Endodermal cell (in vitro differentiated cells): ENCODE measurements at places on chromosomes 4 and X. TPM values are rescaled to one million over a fixed set of nuclear protein-coding genes. Genes with fewer than 3 reads are reported as not detected.

DNA sequence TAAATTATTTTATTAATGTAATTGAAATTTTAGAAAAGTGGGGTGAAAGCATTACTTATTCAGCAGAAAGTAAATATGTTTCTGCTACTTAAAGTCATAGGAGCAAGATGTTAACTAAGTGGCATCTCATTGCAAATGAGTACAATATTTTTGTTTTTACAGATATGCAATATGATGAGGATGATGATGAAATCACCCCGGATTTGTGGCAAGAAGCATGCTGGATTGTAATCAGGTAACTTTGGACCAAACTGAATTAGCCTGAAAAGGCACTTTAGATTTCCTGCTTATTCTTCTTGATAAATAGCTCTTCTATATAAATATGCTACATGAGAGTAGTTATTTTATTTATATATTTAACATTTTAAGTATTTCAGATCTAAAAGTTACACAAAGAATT is 7.5 kb downstream of the POLR2B start:
- no peaks in the 10 kb centered on the region for H3K4me1 ChIP-seq
- H3K27me3 ChIP-seq, result no peaks in the 10 kb centered on the region
- no peak overlapping the region for H3K4me3 ChIP-seq
- peaks cover 50% of the 10 kb centered on the region for H3K36me3 ChIP-seq
- DNase-seq, result no peak
- no peak overlapping the region for H3K27ac ChIP-seq

- no peak for DNase-seq
- H3K36me3 ChIP-seq, result no peaks in the 10 kb centered on the region
- peaks cover 3% of the 10 kb centered on the region for H3K4me1 ChIP-seq
Observed at GRCh38 chr4:74545448-74545847, 100.5 kb downstream of the AREG start.

- no peak overlapping the region for H3K27ac ChIP-seq
- no peak for DNase-seq
- peaks cover 4% of the 10 kb centered on the region for H3K27me3 ChIP-seq
- no peaks in the 10 kb centered on the region for H3K36me3 ChIP-seq
- H3K4me3 ChIP-seq, result no peak overlapping the region
Observed at GRCh38 chr4:29009908-29010307, 1710.3 kb upstream of the PCDH7 start.

GRCh38 chr4:7430965-7431695 is 3.6 kb downstream of the PSAPL1 start:
- H3K27me3 ChIP-seq, result no peaks in the 10 kb centered on the region
- H3K36me3 ChIP-seq, result no peaks in the 10 kb centered on the region
- H3K4me3 ChIP-seq, result no peak overlapping the region
- H3K4me1 ChIP-seq, result peaks cover 4% of the 10 kb centered on the region

DNA sequence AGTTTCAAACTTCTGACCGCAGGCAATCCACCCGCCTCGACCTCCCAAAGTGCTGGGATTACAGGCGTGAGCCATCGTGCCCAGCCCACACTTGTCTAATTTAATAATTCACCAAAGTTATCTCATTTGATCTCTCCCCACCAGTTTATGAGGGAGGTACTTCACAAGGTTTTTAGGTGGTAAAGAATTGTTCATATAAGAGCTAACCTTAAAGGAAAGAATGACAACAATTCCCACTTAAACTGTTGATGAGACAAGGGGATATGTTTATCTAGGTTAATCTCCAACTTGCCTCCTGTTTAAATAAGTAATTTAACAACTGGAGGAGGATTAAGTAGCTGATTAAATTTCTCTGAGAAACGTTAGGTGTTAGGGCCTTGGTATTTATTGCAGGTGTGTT is 117.6 kb upstream of the CBLL2 start:
- H3K4me3 ChIP-seq, result no peak overlapping the region
- H3K4me1 ChIP-seq, result no peaks in the 10 kb centered on the region

DNA sequence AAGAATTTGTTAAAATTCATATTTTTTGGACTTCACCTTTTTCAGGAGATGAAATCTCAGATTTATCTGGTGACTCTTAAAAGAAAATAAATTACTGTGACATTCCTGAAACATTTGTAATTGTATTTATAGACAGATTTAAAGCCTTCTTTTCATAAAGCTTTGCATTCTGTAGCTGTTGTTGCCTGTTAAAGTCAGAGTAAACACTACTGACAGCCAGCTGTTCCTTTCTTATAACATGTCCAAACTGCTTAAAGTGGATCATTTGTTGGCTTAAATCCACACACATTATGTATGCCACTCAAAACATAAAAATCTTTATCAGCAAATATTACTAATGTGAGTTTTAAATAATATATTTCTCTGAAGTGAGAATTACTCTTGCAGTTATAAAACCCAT is 157.5 kb downstream of the TECRL start:
- no peaks in the 10 kb centered on the region for H3K27me3 ChIP-seq
- H3K27ac ChIP-seq, result no peak overlapping the region
- DNase-seq, result no peak
- H3K4me3 ChIP-seq, result no peak overlapping the region
- no peaks in the 10 kb centered on the region for H3K4me1 ChIP-seq
- H3K36me3 ChIP-seq, result no peaks in the 10 kb centered on the region

GRCh38 chrX:129701624-129702069 is 37.1 kb upstream of the XPNPEP2 start:
- H3K4me3 ChIP-seq, result no peak overlapping the region
- no peaks in the 10 kb centered on the region for H3K36me3 ChIP-seq
- no peaks in the 10 kb centered on the region for H3K27me3 ChIP-seq
- no peaks in the 10 kb centered on the region for H3K4me1 ChIP-seq

- H3K27me3 ChIP-seq, result no peaks in the 10 kb centered on the region
- no peaks in the 10 kb centered on the region for H3K4me1 ChIP-seq
- H3K36me3 ChIP-seq, result no peaks in the 10 kb centered on the region
- DNase-seq, result no peak
- H3K27ac ChIP-seq, result no peak overlapping the region
Observed at GRCh38 chrX:67328476-67328875, 215.3 kb upstream of the AR start.

DNA sequence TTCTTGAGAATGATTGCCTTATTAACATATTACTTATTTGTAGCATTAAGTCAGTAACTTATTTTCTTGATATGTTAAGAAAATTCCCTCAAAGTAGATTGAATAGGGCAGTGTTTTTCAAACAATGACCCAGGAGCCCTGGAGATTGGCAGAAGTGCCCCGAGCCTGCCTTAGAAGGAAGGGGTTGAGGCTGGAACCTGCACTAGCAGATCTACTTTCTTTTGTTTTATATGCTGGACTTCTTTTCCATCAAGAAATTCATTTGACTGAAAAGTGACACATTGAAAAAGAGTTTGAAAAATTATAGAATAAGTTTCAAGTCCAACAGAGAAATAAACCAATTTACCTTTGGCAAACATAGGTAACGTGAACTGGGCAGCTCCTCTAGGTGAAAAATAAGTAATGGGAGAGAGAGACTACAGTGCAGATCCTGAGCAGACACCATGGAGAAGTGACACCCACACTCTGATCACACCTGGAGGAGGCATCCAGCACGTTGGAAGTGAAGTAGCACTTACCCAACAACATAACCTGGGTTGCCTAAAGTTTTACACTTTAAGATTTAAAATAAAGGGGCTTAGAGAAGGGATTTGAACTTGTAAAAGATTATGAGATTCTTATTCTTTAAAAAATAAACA is 18.6 kb downstream of the ARSJ start:
- H3K4me3 ChIP-seq, result no peak overlapping the region
- H3K4me1 ChIP-seq, result no peaks in the 10 kb centered on the region
- no peak overlapping the region for H3K27ac ChIP-seq
- H3K27me3 ChIP-seq, result no peaks in the 10 kb centered on the region
- H3K36me3 ChIP-seq, result no peaks in the 10 kb centered on the region

DNA sequence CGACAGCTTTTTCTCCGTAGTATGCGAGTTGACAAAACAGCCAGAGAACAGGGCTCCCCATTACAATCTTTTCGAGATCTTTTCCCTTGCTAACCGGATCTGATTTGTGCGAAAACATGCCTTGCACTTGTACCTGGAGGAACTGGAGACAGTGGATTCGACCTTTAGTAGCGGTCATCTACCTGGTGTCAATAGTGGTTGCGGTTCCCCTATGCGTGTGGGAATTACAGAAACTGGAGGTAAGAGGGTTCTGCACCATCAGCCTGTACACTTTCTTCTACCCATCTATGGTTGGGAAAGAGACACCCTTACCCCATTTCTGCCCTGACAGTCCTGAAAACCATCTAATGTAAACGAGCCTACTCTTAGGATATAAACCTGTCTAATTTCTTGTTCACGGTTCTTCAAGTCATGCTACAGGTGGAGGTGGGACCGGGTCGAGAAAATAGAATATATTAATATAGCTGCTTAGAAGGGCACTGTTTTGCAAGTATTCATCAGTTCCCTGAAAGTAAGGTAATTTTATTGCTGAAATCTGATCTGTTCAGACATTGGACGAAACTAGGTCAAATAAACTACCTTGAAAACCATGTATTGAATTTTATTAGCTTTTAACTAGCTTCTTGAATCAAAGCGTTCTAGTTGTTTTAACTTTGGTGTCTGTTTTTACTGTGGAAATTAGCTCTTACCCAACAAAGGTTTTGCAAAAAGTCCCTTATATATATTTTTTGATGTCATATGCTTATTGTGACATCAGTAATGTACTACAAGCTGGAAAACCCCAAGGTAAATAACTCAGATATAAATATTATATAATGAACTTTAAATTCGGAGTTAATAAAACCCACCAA is 869 bp downstream of the TMEM184C start:
- no peak overlapping the region for H3K27ac ChIP-seq
- peak overlapping the region; percentile 100 for H3K4me3 ChIP-seq
- H3K36me3 ChIP-seq, result peaks cover 17% of the 10 kb centered on the region
- no peaks in the 10 kb centered on the region for H3K27me3 ChIP-seq
- no peak for DNase-seq
- no peaks in the 10 kb centered on the region for H3K4me1 ChIP-seq

GRCh38 chr4:187474238-187474637 is 521.3 kb upstream of the ZFP42 start:
- peaks cover 5% of the 10 kb centered on the region for H3K4me1 ChIP-seq
- no peaks in the 10 kb centered on the region for H3K27me3 ChIP-seq
- no peaks in the 10 kb centered on the region for H3K36me3 ChIP-seq
- no peak for DNase-seq
- H3K27ac ChIP-seq, result no peak overlapping the region

- no peak overlapping the region for H3K4me3 ChIP-seq
- peaks cover 13% of the 10 kb centered on the region for H3K36me3 ChIP-seq
- H3K4me1 ChIP-seq, result no peaks in the 10 kb centered on the region
- no peak for DNase-seq
- no peaks in the 10 kb centered on the region for H3K27me3 ChIP-seq
Observed at GRCh38 chrX:75327607-75328006, 53.7 kb downstream of the UPRT start.

- H3K27ac ChIP-seq, result no peak overlapping the region
- no peaks in the 10 kb centered on the region for H3K27me3 ChIP-seq
- no peak overlapping the region for H3K4me3 ChIP-seq
- H3K36me3 ChIP-seq, result no peaks in the 10 kb centered on the region
- no peak for DNase-seq
Observed at GRCh38 chr4:155234206-155234605, 25.8 kb downstream of the NPY2R start.

- no peak overlapping the region for H3K4me3 ChIP-seq
- no peaks in the 10 kb centered on the region for H3K27me3 ChIP-seq
- no peaks in the 10 kb centered on the region for H3K36me3 ChIP-seq
- H3K27ac ChIP-seq, result no peak overlapping the region
- no peak for DNase-seq
Observed at GRCh38 chr4:144591401-144591800, 54.6 kb upstream of the HHIP start.

GRCh38 chr4:139584784-139585183 is 28.8 kb upstream of the SETD7 start:
- no peak overlapping the region for H3K27ac ChIP-seq
- H3K27me3 ChIP-seq, result no peaks in the 10 kb centered on the region
- H3K4me3 ChIP-seq, result no peak overlapping the region
- no peak for DNase-seq
- H3K4me1 ChIP-seq, result no peaks in the 10 kb centered on the region

DNA sequence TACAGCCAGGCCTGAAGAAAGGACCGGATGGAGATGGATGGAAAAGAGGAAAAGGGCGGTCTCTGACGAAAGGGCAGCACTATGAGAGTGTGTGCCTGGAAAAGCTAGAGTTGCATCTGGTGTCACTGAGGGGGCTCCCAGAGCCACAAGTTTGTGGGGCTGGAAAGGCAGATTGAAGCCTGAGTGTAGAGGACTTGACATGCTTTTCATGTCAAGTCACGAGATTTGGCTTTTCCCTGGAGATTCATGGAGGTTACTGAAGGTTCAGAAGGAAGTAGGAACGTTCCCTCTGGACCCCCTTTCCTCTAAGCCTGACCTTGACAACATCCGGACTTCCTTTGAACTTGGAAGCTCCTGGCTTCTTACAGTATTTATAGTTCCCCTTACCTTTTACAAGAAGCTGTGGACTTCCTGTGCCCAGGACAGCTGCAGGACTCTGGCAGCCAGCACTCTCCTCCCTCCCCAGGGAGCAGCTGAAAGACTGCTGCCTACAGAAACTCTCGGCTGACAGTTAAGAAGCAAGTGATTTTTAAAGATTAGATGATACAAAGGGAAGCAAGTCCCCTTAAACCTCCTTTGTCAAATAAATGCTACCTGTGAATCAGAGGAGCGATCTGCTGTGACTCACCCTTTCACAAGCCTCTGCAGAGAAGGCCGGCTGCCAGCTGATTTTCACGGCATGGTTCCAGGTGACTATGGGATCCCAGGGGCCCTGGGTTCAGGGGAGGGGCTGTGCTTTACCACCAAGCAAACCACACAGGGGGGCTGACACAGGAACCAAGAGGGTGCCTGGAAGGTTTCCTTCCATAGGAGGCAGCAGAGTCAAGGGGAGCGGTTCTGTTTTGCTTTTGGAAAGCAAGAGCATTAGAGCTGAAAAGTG is 72.9 kb upstream of the STIM2 start:
- H3K4me3 ChIP-seq, result peak overlapping the region; percentile 59
- DNase-seq, result peak; percentile 90
- no peak overlapping the region for H3K27ac ChIP-seq
- no peaks in the 10 kb centered on the region for H3K27me3 ChIP-seq
- H3K4me1 ChIP-seq, result no peaks in the 10 kb centered on the region

- no peak for DNase-seq
- no peak overlapping the region for H3K27ac ChIP-seq
Observed at GRCh38 chrX:47390780-47391179, 20.4 kb downstream of the ZNF157 start.

DNA sequence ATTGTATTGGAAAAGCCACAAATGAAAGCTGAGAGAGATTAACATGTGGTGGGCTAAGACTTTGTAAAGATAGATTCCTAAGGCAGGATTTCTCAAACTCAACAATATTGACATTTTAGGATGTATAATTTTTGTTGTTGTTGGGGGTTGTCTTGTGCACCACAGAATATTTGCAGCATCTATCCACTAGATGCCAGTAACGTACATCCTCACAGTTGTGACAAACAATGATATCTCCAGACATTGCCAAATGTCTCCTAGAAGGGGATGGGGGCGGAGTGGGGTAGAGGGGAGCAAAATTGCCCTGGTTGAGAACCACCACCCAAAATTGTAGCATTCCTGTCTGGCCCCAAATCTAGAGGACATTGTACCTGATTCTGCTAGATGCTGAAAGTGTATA is 14.7 kb upstream of the CBR4 start:
- no peaks in the 10 kb centered on the region for H3K4me1 ChIP-seq
- no peak overlapping the region for H3K27ac ChIP-seq
- no peak for DNase-seq
- H3K36me3 ChIP-seq, result no peaks in the 10 kb centered on the region
- no peak overlapping the region for H3K4me3 ChIP-seq

GRCh38 chr4:117957571-117957970 is 76.7 kb upstream of the NDST3 start:
- no peak overlapping the region for H3K4me3 ChIP-seq
- DNase-seq, result no peak

AREG gene
- 1.3 and 2.3 TPM in 2 replicates for total RNA-seq

SPP1 gene
- 8.8 and 12.8 TPM in 2 replicates for total RNA-seq

CBLL2 gene
- not detected in 2 replicates for total RNA-seq

CT55 gene
- 0.24 TPM in 1 of 3 replicates, not detected in the others for total RNA-seq

BST1 gene
- 0.53 and 1.1 TPM in 2 replicates for total RNA-seq

GSTCD gene
- 24.7 and 24.8 TPM in 2 replicates for total RNA-seq

KLHL13 gene
- 6.8 to 12.4 TPM (median 12.0 TPM) in 3 replicates for total RNA-seq

CFAP99 gene
- total RNA-seq, result not detected in 3 replicates

INTS6L gene
- total RNA-seq, result 8.9 and 9.1 TPM in 2 replicates

GLUD2 gene
- 1.5 to 4.9 TPM (median 3.6 TPM) in 3 replicates for total RNA-seq
